ENCODE measurements at places on chromosomes 16 and 17.
A peak's percentile ranks its signal among the peaks of the same experiment; 100 is the strongest.

DNA sequence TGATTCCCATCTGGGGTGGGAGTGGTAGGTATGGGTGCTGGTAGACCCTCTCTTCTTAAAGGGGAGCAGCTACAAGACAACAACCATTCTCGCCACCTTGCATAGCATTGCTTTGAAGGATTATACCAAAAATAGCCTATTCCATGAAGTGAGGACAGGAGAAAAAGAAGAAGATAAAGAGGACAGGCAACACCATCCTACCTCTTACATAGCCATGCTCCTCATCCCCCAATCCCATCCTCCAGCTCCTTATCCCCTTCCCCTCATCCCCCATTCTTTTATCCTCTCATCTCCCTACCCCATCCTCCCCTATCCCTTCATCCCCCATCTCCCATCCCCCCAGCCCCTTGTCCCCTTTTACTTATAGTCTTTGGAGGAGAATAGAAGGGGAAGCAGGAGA is 29.1 kb downstream of the CCDC182 start:
- DNase-seq, result no peak

DNA sequence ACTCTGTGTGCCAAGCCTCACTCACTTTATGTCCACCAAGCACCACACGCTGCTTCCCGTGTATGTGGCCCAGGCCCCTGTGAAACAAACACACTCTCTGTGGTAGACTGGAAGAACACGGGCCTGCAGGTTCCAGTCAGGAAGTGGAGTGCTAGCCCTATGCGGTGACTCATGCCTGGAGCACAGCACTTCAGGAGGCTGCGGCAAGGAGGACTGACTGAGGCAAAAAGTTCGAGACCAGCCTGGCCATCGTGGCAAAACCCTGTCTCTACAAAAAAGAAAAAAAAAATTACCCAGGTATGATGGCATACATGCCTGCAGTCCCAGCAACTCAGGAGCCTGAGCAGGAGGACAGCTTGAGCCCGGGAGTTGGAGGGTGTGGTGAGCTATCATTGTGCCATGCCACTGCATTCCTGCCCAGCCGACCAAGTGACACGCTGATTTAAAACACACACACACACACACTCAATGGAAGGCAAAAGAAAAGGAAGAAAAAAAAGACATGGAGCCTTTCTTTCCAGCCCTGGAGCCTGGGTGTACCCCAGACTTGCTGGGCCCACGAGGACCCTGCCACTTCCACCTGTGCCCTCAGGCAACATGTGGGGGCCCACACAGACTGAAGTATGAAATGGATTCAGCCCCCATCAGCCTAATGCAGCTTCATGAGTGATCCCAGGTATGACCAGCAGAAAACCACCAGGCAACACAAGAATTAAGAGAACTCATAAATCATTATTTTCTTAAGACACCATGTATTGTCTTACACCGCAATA is 126.6 kb downstream of the ANKRD11 start:
- peak; percentile 52 for DNase-seq

GRCh38 chr16:50861970-50862411 is 120.1 kb downstream of the CYLD start:
- no peak for DNase-seq

DNA sequence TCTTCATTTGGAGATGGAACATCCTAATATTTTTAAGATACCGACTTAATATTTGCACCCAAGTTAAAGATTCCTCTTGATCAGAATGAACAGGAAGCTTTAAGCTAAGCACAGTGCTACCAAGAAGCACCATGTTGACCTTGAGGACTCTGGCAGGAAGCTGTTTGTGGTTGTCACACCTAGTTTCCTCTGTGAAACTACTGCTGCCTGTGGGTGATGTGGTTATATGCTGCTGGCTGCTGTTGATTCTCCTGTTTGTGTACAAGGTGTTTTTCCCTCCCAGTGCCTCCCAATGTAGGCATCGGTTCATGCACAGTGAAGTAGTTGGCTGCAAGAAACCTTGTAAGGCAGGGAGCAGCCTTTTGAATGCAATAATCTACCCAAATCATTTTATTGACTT is 23.4 kb downstream of the RBL2 start:
- no peak for DNase-seq

- no peak for DNase-seq
These were observed 1.2 kb upstream of the ABCA3 start for GRCh38 chr16:2341456-2342447.

All from inflammatory macrophage treated with lipopolysaccharide for 4 hours (primary cell).